ENCODE measurements at places on chromosomes 5 and 9. TPM values are rescaled to one million over a fixed set of nuclear protein-coding genes. Genes with fewer than 3 reads are reported as not detected.

DNA sequence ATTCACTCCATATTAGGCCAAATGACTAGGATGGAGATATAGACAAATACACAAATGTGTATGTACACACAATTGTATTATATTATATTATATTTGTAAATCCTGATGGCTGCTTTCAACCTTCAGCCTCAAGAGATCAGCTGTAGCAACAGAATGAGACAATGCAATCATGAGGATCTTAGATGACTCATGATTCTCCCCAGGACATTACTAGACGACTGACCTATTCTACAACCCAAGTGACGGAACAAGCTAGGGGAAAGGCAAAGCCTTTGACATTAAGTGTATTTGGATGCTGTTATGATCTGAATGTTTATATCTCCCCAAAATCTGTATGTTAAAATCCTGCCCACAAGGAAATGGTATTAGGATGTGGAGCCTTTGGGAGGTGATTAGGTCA, 66.5 kb downstream of the COX7C start:
- H3K36me3 ChIP-seq, result no peaks in the 10 kb centered on the region
- no peaks in the 10 kb centered on the region for H3K27me3 ChIP-seq
- H3K4me3 ChIP-seq, result no peak overlapping the region
- no peak for DNase-seq

GRCh38 chr9:6716766-6717165, 41.0 kb upstream of the KDM4C start:
- no peak overlapping the region for H3K27ac ChIP-seq
- H3K4me1 ChIP-seq, result no peaks in the 10 kb centered on the region
- no peaks in the 10 kb centered on the region for H3K27me3 ChIP-seq
- H3K4me3 ChIP-seq, result no peak overlapping the region
- H3K36me3 ChIP-seq, result no peaks in the 10 kb centered on the region

SHISAL2B gene
- total RNA-seq, result not detected

SEMA4D gene
- 14.5 TPM for total RNA-seq

C5orf52 gene
- not detected for total RNA-seq

THBS4 gene
- 25.6 TPM for total RNA-seq

DNA sequence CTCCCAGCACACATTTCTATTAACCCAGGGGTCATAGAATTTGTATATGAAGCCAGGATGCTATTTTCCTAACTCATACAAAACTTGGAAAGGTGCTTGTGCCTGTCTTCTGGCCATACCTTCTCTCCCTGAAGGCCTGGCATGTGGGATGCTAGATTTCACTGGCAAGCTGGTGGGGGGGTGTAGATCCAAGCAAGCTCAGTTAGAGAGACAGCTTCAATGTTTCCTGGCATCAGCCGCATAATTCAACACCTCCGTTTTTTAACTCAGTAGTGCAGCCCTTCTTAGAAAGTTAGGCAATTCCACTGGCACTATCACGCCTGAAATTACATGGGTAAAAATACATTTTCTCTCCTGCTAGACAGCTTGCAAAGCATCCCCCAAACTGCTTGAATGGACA, 51.8 kb downstream of the MEGF10 start:
- H3K4me3 ChIP-seq, result no peak overlapping the region
- H3K27me3 ChIP-seq, result no peaks in the 10 kb centered on the region
- H3K36me3 ChIP-seq, result no peaks in the 10 kb centered on the region
- no peak for DNase-seq

DNA sequence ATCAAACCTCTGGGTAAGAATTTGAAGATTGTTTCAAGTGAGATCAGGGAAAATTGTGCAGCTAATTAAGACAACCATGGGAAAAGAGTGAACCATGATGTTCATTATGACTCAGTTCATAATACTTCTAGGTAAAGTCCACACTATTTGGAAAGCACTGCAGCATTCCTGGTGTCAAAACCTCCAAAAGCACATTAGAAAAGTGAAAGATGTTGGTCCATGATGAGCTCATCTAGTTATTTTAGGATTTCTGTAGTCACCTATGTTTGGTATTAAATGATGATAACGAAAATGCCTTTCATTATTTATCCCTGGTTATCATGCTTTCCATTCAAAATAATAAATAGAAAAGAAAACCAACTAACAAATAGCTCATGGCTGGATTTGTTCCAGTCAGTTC, 49.1 kb downstream of the PTCD2 start:
- H3K36me3 ChIP-seq, result no peaks in the 10 kb centered on the region
- H3K4me3 ChIP-seq, result no peak overlapping the region
- H3K27ac ChIP-seq, result no peak overlapping the region
- no peaks in the 10 kb centered on the region for H3K27me3 ChIP-seq

All from cardiac muscle cell (in vitro differentiated cells and primary cell).